Activated CD4-positive, alpha-beta T cell treated with anti-CD3 and anti-CD28 coated beads, Interleukin-2, amount 50 U/mL, for 24 hours (primary cell): ENCODE measurements at places on chromosomes 1 and 21.

DNA sequence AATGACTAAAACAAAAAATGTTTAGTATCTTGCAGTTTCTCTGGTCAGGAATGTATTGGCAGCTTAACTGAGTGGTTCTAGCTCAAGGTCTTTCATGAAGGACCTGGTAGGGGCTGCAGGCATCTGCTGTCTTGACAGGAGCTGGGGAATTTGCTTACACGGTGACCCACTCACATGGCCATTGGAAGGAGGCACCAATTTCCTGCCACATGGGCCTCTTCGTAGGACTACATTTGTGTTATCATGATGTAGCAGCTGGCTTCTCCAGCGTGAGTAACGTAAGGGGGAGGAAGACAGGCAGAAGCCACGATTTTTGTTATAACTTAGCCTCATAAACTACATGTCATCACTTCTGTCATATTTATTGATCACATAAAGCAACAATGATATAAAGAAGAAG is 376.3 kb downstream of the AMY1C start:
- DNase-seq, result no peak

- no peak for DNase-seq
Measured at GRCh38 chr1:175449306-175449705, 256.7 kb upstream of the KIAA0040 start.

GRCh38 chr21:46000731-46001641 is 19.4 kb downstream of the COL6A1 start:
- no peak for DNase-seq

DNA sequence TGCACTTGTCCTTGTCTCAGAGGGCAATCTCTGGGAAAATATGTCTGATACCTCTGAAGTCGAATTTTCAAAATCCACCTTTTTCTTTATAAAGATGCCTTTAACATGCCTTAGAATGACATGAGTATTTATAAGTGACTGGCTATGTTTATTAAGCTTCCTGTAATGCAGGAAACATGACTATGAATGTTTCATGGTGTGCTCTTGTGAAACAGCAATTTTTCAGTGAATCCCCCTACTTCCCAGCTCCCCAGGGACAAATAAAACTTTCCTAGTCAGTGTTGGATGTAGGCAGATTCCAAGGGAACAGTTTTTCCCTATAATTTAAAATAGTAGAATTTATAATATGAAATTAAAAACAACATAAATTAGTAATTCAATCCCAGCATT is 437.0 kb downstream of the LMO4 start:
- DNase-seq, result no peak

DNA sequence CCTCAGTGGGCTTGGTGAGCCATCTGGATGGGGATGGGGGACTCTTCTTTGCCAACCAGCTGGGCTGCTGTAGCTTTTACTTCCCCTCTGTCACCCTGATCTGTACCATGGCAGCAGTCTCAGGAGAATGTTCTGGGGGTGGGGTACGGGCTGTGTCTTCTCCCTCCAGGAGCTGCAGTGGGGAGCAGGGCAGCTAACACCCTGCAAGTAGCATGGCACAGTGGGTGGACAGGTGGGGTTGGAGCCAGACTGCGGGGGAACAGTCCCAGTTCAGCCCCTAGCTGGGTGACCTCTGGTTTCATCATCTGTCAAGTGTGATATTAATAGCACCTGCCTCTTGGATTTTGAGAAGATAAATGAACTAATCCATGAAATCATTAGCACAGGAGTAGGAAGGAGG is 3.1 kb downstream of the NFASC start:
- DNase-seq, result no peak

DNA sequence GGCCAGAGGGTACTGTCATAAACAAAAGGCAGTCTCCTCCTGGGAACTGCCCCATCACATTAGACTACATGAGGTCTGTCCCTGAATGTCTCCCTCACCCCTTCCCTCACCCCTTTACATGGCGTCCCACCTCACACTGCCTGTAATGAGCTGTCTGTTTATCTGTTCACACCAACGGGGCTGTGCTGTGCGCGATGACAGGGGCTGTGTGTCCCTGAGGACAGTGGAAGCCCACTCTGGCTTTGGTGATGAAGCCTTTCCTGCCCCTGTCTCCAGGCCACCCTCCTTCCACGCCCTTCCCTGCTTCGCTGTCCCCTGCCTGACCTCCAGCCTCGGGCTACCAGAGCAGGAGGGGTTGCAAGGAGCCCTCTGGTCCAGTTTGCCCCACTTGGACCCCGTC is 22.7 kb downstream of the RHBG start:
- no peak for DNase-seq

GRCh38 chr1:54879872-54880271 is 7.1 kb downstream of the DHCR24 start:
- no peak for DNase-seq

DNA sequence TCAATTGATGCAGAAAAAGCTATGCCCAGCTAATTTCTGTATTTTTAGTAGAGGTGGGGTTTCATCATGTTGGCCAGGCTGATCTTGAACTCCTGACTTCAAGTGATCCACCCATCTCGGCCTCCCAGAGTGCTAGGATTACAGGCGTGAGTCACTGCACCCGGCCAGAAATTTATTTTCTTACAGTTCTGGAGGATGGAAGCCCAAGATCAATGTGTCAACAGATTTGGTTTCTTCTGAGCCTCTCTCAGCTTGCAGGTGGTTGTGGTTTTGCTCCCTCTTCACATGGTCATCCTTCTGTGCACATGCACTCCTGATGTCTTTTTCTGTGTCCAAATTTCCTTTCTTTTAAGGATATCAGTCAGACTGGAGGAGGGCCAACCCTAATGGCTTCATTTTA is 35.6 kb downstream of the SHCBP1L start:
- no peak for DNase-seq

GRCh38 chr1:156480411-156481192 is 20.0 kb downstream of the MEF2D start:
- DNase-seq, result peak; percentile 70

GRCh38 chr1:6675941-6676340 is 25.7 kb downstream of the DNAJC11 start:
- no peak for DNase-seq

DNA sequence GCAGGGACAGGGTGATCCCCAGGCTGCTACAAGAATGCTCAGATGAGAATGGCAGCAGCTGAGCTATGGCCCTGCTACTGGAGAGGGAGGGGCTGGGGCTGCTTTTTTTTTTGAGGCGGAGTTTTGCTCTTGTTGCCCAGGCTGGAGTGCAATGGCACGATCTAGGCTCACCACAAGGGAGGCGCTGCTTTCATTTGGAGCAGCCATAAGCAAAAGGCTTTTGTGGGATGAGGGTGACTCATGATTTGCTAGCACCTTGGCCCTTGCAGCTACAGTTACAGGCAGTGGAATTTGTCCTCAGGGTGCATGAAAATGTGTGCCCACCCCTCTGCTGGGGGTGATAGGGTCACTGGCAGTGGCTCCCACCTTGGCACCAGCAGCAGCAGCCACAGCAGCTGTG is 32.4 kb upstream of the CYP4A22 start:
- DNase-seq, result no peak

DNA sequence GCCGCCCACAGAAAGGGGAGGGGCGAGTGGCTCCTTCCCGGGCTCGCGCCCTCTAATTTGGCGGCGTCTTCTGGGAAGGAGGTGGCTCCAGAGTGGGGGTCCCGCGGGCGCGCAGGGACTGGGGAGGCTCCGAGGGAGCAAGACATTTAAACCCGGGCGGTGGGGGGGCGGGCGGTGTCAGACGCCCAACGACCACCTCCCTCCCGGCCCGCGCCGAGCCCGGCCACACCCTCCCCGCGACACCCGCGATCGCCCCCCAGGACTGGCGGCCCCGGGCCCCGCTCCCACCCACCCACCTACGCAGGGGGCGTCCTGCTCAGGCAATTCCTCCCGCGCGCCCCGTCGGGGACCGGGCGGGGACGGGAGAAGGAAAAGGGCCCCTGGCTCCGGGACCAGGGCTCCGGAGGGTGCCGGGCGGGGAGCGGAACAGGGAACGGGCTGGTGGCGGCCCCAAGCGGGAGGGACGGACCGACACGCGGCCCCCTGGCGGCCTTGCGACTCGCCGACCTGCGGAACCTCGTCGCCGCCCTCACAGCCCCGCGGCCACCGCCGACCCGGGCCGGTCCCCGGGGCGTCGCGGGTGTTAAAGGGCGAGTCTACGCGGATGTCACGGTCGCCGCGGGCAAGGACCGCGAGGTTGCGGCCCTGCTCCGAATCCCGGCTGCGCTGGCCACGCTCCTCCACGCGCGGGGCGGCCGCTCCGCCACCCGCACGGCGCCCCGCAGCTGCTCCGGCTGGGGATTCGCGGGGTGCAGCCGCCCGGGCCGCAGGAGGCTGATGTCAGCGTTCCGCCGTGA is 94.0 kb upstream of the FMN2 start:
- no peak for DNase-seq

- DNase-seq, result no peak
Measured at GRCh38 chr1:34165422-34165921, 442 bp upstream of the CSMD2 start.

DNA sequence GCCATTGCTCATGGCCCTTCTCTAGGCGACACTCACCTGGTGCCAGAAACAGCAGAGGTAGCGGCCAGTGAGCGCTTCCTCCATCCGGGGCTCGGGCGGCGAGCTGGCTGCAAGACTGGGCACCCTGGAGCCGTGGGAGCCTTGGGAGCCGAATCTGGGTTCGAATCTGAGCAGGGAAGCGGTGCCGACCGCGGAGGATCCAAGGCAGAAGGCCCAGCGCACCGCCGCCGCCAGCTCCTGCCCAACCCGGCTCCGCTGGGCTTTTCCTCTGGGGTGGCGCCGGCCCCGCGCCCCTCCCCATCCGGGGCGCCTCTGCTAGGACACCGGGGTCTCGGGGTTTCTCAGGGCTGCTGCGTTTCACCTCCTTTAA is 1.7 kb upstream of the PRDM16 start:
- no peak for DNase-seq

DNA sequence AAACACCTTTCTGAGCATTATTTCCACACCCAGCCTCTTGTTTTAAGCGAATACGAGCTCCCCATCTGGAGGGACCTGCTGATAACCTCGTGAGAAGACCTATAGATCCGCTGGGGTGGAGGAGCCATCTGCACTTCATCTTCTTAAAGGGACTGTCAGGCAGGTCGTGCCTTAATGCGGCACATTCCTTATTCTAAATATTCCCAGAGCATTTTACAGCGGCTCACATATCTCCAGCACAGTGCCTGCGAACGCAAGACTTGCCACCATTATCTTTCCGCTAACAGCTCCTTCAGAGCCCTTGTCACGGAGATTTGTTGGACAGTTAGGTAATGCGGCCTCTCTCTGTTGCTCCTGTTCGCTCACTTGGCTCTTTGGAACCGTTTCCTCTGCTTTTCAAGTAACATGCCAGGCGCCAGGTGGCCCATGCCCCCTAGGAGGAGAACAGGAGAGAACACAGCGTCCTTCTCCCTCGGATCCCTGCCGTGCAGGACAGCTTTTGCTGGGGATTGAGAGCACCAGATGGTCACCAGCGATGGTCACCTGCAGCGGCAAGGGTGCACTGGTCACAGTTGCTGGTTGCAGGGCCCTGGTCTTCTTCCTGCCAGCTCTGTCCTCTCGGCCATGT is 162.4 kb downstream of the PGBD5 start:
- no peak for DNase-seq

- no peak for DNase-seq
Measured at GRCh38 chr1:38578271-38578951, 281.2 kb downstream of the RRAGC start.

DNA sequence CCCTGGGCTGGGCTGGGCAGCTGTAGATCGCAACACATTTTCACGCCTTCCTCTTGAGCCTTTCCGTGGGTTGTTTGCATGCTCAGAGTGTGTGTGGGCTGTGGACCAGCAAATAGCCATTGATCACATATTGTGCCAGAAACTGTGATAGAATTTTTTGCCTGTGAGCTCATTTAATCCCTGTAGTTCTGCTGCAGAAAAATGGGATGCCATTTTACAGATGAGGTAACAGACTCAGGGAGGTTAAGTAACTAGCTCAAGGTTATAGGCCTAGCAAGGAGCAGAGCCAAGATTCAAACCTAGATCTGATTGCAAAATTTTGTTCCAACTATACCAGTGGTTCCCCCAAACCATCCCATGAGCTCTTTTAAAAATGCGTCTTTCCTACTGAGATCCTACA is 10.5 kb downstream of the SPATA46 start:
- DNase-seq, result no peak

DNA sequence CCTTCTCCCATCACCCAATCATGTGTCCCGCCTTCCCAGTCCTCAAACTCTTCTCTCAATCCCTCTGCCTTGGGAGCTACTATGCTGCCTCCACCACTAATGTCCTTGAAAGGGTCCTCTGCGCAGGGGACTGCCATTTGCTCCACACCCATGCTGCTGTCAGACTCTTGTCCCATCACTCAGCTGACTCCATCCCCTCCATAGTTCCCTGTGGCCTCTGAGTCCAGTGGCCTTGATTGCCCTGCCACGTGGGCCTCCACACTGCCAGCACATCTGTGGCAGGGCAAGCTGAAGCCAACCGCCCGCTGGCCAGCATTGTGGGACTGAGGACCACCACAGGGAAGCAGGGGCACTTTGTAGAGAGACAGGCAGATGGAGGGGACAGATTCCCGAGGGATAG is 1.3 kb upstream of the TNNT2 start:
- no peak for DNase-seq

GRCh38 chr1:207064561-207064960 is 11.5 kb downstream of the PFKFB2 start:
- DNase-seq, result no peak

DNA sequence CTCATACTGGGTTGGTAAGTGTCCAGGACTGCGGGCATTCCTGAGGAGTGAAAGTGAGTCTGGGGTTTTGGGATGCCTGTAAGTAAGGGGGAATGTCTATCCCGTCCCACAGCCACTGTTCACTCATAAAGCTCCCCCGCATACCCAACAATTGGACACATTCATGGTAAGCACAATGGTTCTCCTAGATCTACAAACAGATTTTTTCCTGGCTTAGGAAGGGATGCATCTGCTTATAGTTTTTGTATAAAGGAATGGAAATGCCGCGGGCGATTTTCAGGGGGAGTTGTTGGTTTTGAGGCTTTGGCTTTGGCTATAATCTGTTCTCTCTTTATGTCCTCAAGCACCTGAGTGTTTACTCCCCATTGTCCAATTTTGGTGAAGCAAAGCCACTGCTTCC is 7.1 kb downstream of the ERVH48-1 start:
- DNase-seq, result no peak

DNA sequence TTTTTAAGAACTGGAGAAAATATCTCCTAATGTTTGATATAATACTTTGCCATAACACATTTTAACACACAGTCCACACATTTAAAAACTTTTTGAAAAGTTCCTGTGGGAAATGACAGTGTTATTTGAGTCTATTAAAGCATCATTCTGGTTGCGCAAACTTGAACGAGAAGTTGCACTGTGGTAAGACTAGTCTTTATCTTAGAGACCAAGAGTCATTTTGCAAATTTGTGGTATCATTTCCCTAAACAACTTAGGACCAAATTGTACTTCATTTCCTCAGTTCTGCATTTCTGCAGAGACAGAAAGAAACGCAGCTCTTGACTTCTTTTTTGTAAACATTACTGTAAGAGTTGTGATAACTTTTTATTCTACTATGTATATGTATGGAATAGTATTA is at the start of gene RGS18:
RGS18 (plus strand) TSS at position 282 of the 400 bp plus-strand sequence. CDS start 176 bp downstream, outside the sequence.
- no peak for DNase-seq

- DNase-seq, result no peak
Measured at GRCh38 chr21:41932191-41932575, 21.6 kb downstream of the C2CD2 start.
